ENCODE measurements at places on chromosomes 1 and 21.

DNA sequence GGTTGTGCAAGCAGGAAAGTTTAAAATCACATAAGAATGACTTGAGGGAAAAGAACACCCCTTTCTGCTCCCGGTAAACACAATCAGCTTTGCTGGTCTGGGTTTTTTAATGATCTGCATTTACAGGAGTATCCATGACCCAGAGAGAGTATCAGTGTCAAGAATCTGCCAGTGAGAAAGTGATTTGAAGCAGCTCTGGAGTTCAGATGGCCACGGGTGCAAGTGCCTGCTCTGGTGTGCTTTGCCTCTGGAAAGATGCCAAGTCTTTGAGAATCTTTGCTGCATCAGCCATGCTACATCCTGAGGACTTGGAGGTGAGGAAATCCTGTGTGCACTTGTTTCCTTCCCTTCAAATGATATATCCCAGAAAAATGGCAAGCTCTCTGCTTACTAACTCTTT lies 18.6 kb upstream of the MYSM1 start:
- DNase-seq: peak; percentile 57

- no peak for DNase-seq
Measured at GRCh38 chr1:41382480-41383090, 21.4 kb downstream of the FOXO6 start.

- DNase-seq: no peak
Measured at GRCh38 chr21:25559746-25560145, 47.5 kb downstream of the MRPL39 start.

- DNase-seq: no peak
Measured at GRCh38 chr1:174447866-174448530, at the start of gene GPR52. Gene GPR52, plus strand, starts transcription at chr1:174447964. Its CDS starts 148 bp downstream, at chr1:174448112.

GRCh38 chr21:45862543-45863207 lies 118.9 kb upstream of the COL6A1 start:
- DNase-seq: no peak

- no peak for DNase-seq
Measured at GRCh38 chr1:113389359-113389952, 859 bp upstream of the MAGI3 start.

GRCh38 chr21:33020558-33021100 lies 5.1 kb upstream of the OLIG2 start:
- DNase-seq: no peak

GRCh38 chr1:56125316-56125715 lies 454.0 kb downstream of the PLPP3 start:
- DNase-seq: no peak
